ENCODE measurements at places on chromosomes 12 and 14. TPM values are rescaled to one million over a fixed set of nuclear protein-coding genes. Genes with fewer than 3 reads are reported as not detected.
A peak's percentile ranks its signal among the peaks of the same experiment; 100 is the strongest.

CHMP4A gene
- total RNA-seq, result 54.4 TPM

COL2A1 gene
- 0.04 TPM for total RNA-seq

TAS2R8 gene
- not detected for total RNA-seq

TC2N gene
- total RNA-seq, result 16.7 TPM

- H3K27me3 ChIP-seq, result no peaks in the 10 kb centered on the region
- H3K36me3 ChIP-seq, result no peaks in the 10 kb centered on the region
- no peak overlapping the region for H3K27ac ChIP-seq
Observed at GRCh38 chr12:96780330-96780729, 126.7 kb upstream of the NEDD1 start.

- peaks cover 12% of the 10 kb centered on the region for H3K4me1 ChIP-seq
- H3K27ac ChIP-seq, result peak overlapping the region; percentile 69
- no peaks in the 10 kb centered on the region for H3K36me3 ChIP-seq
- peak; percentile 33 for DNase-seq
- H3K27me3 ChIP-seq, result peaks cover 4% of the 10 kb centered on the region
Observed at GRCh38 chr12:1915082-1915968, 3.1 kb downstream of the CACNA2D4 start.

- peaks cover 5% of the 10 kb centered on the region for H3K4me1 ChIP-seq
- H3K36me3 ChIP-seq, result no peaks in the 10 kb centered on the region
- peaks cover 51% of the 10 kb centered on the region for H3K27me3 ChIP-seq
- no peak overlapping the region for H3K27ac ChIP-seq
- peak overlapping the region; percentile 38 for H3K4me3 ChIP-seq
Observed at GRCh38 chr14:64878837-64879634, 671 bp downstream of the SPTB start.

DNA sequence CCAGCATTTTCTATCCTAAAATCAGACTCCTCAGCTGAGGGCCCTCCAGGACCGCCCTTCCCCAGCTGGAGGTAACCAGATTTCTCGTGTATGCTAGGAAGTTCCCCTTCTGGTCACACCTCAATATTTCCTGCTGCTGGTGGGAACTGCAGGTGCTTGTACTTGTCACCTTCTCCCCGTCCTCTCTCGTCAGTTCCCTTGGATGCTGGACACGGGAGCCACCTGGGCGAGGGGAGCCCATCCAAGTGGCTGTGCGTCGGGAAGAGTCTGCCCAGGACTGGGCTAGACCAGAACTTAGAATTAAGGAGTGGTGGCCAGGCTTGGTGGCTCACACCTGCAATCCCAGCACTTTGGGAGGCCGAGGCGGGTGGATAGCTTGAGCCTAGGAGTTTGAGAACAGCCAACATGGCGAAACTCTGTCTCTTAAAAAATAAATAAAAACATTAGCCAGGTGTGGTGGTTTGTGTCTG, 23.2 kb upstream of the KIF26A start:
- no peaks in the 10 kb centered on the region for H3K36me3 ChIP-seq
- no peak for DNase-seq
- no peak overlapping the region for H3K4me3 ChIP-seq
- no peak overlapping the region for H3K27ac ChIP-seq
- no peaks in the 10 kb centered on the region for H3K4me1 ChIP-seq

GRCh38 chr12:46959502-46959901, 119.9 kb upstream of the PCED1B start:
- no peak overlapping the region for H3K4me3 ChIP-seq
- peaks cover 6% of the 10 kb centered on the region for H3K27me3 ChIP-seq
- no peak overlapping the region for H3K27ac ChIP-seq
- H3K36me3 ChIP-seq, result no peaks in the 10 kb centered on the region

DNA sequence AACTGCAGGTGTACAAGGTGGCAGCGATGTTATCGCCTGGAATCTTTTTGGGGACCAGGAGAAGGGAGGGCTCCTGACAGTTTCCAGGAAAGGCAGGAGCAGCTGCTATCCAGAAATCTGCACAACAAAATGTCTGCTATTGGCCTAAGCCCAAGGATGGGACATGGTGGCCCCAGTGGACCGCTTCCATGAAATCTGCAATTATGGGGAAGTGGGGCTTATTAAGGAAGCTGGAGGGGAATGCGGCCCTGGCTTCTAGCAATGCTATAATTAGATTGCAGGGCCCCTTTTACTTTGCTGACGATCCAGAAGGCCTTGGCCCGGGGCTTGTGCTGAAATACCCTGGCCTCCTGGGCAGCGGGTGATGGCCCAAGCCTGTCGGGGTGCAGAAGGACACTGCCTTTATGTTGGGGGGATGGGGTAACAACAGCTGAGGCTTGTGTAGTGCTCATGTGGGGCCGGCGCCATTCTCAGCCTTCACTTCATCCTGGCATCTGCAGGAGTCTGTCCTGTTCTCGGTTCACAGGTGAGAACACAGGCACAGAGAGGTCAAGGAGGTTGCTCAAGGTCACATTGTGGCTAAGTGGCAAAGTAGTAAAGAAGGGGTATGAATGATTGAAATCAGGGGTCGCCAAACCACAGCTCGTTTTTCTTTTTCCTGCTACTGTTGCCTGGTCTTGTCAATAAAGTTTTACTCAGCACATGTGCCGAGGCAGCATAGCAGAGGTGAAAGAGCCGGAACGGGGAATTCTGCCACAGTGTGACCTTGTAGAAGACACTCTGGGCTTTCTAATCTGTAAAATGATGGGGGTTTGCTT, 153.5 kb downstream of the RBM19 start:
- H3K36me3 ChIP-seq, result peaks cover 64% of the 10 kb centered on the region
- H3K27ac ChIP-seq, result no peak overlapping the region
- no peaks in the 10 kb centered on the region for H3K4me1 ChIP-seq
- no peaks in the 10 kb centered on the region for H3K27me3 ChIP-seq

- H3K27me3 ChIP-seq, result no peaks in the 10 kb centered on the region
- peak overlapping the region; percentile 90 for H3K4me3 ChIP-seq
- H3K4me1 ChIP-seq, result peaks cover 42% of the 10 kb centered on the region
- peak overlapping the region; percentile 90 for H3K27ac ChIP-seq
Observed at GRCh38 chr12:112907415-112908157, 824 bp downstream of the OAS1 start.

DNA sequence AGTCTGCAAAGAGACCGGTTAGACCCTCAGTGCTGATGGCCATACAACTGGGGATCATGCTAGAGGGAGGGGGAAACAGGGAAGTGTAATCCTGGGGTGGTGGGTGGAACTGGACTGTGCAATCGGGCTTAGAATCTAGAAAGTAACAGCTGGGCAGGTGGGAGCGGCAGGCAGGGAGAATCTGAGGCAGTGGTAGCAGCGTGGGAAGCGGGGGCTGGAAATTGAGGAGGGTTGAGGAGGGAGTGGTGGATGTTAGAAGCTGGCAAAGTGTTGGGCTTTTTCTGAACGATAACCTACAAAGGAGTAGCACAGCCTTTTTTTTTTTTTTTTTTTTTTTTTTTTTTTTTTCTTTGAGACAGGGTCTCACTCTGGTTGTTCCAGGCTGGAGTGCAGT, 3.1 kb upstream of the IGFBP6 start:
- no peak overlapping the region for H3K27ac ChIP-seq
- H3K27me3 ChIP-seq, result peaks cover 5% of the 10 kb centered on the region
- peaks cover 27% of the 10 kb centered on the region for H3K4me1 ChIP-seq
- DNase-seq, result no peak

GRCh38 chr14:65412856-65413738, 567 bp downstream of the FUT8 start:
- DNase-seq, result peak; percentile 35
- H3K27me3 ChIP-seq, result no peaks in the 10 kb centered on the region
- peaks cover 20% of the 10 kb centered on the region for H3K36me3 ChIP-seq

DNA sequence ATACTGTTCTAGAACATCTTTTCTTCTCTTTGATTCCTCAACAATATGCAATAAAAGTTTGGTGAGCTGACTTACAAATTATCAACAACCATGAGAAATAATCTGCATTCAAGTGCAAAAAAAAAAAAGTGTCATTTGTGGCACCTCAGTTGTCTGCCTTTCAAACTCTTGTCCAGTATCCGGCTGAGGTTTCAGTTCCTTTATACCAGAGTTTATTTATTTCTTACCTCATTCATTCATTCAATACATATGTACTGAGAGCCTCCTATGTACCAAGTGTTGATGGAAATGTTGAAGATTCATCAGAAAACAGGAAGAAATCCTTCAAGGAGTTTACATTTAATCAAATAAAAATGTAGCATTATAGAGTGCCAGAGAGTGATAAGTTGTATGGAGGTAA, 484.1 kb downstream of the RMST start:
- no peak overlapping the region for H3K4me3 ChIP-seq
- H3K36me3 ChIP-seq, result no peaks in the 10 kb centered on the region
- H3K27me3 ChIP-seq, result no peaks in the 10 kb centered on the region
- H3K27ac ChIP-seq, result no peak overlapping the region
- no peaks in the 10 kb centered on the region for H3K4me1 ChIP-seq

GRCh38 chr14:104386151-104386841, 193.3 kb upstream of the C14orf180 start:
- no peak overlapping the region for H3K4me3 ChIP-seq
- peaks cover 26% of the 10 kb centered on the region for H3K4me1 ChIP-seq
- no peaks in the 10 kb centered on the region for H3K36me3 ChIP-seq
- no peak overlapping the region for H3K27ac ChIP-seq
- H3K27me3 ChIP-seq, result no peaks in the 10 kb centered on the region

- peaks cover 73% of the 10 kb centered on the region for H3K36me3 ChIP-seq
- H3K27me3 ChIP-seq, result no peaks in the 10 kb centered on the region
- peak; percentile 36 for DNase-seq
- peaks cover 88% of the 10 kb centered on the region for H3K4me1 ChIP-seq
- peak overlapping the region; percentile 73 for H3K27ac ChIP-seq
Observed at GRCh38 chr14:92560106-92560865, 46.7 kb downstream of the RIN3 start.
